Brain microvascular endothelial cell (primary cell): ENCODE measurements at places on chromosomes 13 and 19.

DNA sequence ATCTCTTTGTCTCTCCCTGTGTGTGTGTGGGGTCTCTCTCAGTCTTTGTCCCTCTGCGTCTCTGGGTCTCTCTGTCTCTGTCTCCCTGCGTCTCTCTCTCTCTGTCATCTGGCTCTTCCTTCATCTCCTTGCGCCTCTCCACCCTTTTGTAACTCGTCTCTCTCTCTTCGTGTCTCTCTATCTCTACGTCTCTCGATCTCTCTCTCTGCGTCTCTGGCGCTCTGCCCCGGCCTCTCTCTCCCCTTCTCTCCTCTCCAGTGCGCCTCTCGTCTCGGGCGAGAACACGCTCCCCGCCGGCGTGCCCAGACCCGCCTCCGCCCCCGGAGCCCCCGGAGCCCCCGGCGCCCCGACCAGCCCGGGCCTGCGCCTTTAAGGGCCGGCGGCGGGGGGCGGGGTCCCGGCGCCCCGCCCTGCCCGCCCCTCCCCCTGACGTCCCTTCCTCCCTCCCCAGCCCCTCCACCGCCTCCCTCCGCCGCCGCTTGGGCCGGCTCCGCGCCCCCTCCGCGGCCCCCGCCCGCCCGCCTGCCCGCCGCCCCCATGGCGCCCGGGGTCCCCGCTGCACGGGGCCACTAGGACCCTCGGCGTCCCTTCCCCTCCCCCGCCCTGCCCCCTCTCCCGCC is at the start of gene MARK4:
Gene MARK4, plus strand, starts transcription at position 440 of the 620 bp plus-strand sequence. CDS start 318 bp downstream, outside the sequence.
- DNase-seq: peak; percentile 17

DNA sequence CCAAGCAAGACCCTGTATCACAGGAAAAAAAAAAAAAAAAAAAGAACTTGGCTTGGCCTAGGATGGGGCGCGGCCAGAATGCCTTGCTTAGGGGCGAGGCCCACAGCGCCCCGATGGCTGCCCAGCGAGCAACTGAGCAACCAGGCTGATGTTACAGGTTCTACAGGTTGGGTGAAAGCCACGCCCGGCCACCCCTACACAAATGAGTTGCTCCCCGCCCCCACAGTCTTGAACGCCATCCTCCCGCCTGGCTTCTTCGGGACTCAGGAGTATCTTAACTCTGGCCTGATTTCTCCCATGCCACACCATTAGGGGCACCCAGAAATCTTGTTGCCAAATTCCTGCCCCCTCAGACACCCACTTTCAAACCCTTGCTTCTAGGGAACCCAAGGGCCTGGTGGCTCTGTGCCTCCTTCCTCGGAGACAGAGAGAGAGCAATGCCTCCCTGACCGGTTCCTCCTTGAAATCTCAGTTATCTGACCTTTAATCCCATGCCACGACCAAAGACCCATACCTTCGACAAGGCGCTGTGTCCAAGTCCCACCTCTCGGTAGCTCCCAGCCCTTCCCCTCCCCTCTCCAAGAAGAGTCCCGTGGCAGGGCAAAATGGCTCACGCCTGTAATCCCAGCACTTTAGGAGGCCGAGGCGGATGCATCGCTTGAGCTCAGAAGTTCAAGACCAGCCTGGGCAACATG is 1.1 kb upstream of the CBLC start:
- DNase-seq: no peak

- DNase-seq: no peak
These were observed 3.9 kb downstream of the COG3 start for GRCh38 chr13:45468635-45469034.

- DNase-seq: no peak
These were observed 12.5 kb downstream of the MEIS3 start for GRCh38 chr19:47406711-47407416.

- no peak for DNase-seq
These were observed 34.3 kb downstream of the N4BP2L2 start for GRCh38 chr13:32504263-32504662.

DNA sequence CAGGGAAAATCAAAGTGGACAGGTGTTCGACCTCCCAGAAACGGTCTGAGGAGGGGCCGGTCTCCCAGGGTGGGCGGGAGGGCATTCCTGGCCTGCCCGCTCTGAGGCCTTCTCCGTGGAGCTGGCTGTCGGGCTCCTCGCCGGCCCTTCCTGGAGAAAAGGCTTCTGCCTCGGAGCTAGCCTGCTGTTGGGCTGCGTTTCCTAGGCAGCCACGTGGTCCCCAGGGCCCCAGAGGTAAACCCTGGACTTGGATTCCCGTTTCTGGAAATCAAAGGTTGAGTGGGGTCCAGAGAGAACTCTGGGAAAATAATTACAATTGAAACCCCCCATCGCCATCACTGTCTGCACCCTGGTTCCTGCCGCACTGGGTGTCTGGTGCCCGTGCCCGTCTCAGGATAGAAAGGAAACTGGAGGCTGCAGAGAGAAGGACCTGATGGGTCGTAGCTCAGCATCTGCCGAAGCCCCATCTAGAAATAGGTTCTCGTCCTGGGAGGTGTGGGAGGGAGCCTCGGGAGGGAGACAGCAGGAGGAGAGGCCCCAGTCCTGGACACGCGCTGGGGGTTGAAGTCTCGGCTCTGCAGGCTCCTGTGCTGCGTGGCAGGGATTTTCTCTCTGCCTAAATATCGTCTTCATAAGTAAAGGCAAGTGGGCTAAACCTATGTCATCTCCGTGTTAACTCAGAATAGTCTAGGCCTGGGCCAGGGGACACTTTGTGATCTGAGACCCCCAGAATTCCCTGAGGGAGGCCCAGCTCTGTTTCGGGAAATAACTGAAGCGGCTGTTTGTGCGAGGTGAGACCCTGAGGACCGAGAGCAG is 7.7 kb upstream of the PROZ start:
- DNase-seq: no peak

DNA sequence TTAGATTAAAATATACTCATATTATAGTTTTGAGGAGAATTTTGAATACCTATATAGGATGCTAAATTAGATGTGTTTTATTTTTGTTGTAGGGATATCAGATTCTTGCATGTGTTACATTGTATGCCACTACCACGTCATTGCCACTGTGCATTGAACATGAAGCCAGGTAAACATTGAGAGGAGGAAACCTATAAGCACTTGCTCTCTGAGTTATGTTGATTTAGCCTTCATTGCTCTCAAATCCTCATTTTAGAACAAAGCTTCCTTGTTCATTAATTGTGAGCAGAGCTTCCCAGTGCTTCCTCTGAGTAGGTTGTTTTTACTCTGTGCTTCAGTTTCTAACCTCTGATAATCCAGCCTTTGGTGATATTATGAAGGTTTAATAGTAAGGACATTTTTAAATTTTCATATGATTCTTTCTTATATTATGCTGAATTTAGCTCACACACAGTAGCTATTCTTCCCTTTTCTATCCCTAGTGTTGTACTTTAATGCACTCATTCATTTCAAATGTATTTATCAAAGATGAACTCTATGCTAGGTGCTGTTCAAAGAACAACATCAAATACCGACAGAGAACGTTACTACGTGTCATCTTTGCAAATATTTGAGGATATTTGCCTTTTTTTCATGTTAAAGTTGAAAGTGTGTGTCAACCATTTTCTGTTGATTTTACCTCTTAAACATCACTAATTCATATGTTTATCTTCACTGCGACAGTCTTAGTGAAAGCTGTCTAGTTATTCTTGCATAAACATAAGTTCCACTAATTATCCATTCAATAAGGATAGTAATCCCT is 1448.0 kb upstream of the MIR17HG start:
- no peak for DNase-seq

DNA sequence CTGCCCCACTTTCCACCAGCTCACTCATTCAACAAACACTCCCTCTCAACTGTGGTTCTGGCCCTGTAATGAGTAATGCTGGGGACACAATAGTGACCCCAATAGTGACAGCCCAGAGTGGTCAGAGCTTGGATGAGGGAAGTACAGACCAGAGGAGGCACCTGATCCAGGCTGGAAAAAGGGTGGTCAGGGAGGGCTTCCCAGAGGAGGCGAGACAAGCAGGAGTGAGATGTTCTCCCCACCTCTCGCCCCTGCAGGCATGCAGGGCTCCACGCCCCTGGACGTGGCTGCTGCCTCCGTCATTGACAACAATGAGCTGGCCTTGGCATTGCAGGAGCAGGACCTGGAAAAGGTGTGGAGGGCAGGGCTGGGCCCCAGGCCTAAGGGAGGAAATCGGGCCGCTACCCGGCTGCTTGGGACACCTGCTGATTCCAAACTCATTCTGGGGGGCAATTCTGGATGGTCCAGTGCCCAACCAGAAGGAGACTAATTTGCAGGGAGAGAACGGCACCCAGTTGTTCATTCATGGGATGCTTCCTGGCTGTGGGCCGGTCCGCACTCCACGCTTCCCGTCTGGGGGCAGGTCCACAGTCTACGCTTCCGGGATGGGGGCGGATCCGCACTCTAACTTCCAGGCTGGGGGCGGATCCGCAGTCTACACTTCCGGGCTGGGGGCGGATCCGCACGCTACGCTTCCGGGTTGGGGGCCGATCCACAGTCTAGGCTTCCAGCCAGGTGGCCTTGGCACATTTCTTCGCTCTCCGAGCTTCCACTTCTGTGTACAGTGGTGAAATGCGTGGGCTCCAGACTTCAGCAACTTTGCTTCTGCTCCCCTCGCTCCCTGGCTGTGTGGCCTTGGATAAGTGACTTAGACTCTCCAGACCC is 63.4 kb downstream of the RYR1 start:
- no peak for DNase-seq

GRCh38 chr19:4449022-4449638 is 8.5 kb downstream of the UBXN6 start:
- DNase-seq: no peak

DNA sequence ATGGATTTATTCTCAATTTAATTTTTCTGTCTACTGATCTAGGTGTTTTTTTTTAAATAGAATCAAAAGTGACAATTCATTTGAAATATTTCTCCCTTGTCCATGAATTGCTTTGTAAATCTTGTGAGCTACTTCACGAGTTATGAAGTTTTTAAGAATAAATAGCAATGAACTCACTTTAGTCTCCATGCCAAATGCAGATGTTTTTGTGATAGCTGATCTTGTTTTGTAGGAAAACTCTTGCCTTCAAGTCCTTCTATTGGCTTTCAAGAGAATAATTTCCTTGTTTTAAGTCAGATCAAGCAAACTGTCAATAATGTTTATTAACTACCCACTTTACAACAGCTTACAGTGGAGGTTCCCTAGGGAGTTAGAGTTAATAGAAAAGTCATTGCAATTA is 99.8 kb downstream of the ITGBL1 start:
- DNase-seq: no peak

DNA sequence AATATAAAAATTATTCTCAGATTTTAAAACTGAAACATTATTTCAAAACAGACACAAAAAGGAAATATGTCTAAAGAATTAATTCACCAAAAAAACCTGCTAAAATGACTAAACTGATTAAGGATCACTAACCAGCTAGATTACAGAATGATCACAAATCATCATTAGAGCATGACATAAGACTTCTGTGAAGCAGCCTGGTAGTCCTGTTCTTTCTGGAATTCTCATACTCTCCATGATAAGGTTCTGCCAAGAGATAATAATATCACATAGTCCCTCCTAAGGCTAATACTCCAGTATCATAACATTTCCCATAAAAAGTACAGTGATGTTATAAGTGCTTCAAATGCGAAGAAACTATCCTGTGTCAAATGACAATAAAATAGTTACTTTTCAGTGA is 1814.9 kb downstream of the SLITRK5 start:
- no peak for DNase-seq

DNA sequence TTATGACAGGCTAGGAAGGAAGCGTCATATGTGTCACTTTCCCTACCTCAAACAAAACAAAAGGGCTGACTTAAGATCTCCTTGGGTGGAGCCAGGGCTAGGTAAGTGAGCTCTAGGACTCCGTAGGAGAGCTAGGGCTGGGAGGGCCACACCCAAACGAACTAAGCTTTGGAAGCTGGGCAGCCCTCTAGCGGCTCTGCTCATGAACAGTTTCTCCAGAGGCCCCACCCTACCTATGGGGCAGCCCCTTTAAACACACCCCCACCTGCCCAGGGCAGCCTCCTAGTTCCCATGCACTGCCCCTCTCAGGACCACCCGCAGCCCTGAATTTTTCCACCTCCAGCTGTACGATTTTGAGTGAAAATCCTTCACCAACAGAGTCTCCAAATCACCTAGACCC is 3.5 kb downstream of the PEG3 start:
- no peak for DNase-seq

DNA sequence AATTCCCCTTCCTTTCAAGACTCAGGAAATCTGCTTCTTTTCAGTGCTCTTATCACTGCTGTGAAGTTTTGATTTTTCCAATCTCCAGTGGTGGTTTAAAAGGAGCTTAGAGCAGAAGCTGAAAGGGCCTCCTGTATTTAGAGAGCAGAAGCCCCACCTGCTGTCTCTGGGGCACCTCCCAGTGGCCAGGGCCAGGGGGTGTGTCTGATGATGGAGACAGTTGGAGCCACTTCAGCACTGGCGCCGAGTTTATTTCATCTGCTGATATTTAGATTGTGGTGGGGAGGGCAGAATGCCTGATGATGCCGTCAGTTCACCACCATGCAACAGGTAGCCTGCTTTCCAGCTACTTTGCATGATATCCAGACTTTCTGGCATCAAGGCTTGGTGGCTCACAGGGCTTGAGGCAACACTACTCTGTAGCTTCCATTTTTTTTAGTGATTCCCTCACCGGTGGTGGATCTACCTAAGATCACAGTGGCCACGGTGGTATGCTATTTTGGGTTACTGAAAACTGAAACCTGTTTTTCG is 371.9 kb downstream of the KCNRG start:
- DNase-seq: no peak

DNA sequence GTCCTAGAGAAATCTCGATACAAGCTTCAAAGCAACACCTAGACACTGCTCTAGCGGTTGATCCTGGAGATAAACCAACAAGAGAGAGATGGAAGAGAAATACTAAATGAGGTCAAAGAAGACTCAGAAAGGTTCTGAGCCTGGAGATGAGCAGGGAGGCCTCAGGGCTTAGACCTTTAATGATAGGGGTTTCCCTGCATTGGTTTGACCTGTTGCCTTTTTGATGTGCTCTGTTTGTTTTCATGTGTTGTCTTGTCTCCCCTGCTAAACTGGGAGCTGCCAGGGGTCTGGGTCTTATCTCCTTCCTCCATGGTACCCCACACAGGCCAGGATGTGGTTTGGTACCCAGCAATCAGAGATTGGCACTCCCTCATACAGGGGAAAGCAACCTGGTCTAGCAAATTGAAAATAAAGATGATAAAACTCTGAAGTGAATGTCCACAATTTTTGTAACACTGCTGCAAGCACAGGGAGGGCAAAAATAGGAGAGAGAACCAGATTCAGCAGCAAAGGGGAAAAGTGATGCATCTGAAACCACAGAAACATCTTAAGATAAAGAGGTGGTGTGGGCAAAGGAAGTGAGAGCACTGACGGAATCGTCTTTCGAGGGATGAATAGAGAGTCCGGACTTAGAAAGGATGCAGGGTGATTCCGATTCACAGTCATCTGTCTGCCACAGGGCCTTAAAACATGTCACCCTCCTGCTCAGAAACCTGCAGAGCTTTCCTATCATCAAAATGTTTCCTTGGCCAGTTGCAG is 3.5 kb downstream of the FFAR2 start:
- no peak for DNase-seq

DNA sequence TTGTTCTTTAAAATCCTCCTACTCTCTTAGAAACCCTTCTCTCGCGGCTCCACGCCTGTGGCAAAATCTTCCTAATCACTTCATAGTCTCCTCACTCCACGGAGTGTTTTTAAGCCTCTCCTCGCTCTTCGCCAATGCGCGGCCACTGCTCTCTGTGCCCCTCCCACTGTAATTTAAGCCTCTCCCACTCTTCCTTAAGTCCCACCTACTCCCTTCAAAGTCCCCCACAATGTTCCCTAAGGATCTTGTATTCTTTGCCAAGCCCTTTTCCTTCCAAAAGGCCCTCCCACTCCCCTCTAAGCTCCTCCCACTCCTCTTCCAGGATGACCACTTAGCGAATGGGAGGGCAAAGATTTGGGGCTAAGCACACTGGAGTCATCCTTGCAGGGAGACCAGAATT is 1.3 kb downstream of the FIZ1 start:
- no peak for DNase-seq

GRCh38 chr13:111210091-111210490 is 95.0 kb downstream of the ARHGEF7 start:
- DNase-seq: no peak
